A549 treated with Hydrocortisone at 1 μM for 4 hours (cell line): ENCODE measurements at places on chromosomes 16 and 17. TPM values are rescaled to one million over a fixed set of nuclear protein-coding genes. Genes with fewer than 3 reads are reported as not detected.

CPHXL gene
- total RNA-seq: not detected in 5 replicates

E4F1 gene
- 19.8 to 26.0 TPM (median 22.9 TPM) in 5 replicates for total RNA-seq

C1QL1 gene
- total RNA-seq: 15.2 to 32.8 TPM (median 28.1 TPM) in 5 replicates

TBKBP1 gene
- total RNA-seq: 4.0 to 6.0 TPM (median 4.8 TPM) in 5 replicates

FN3K gene
- 8.3 to 9.5 TPM (median 9.0 TPM) in 5 replicates for total RNA-seq

ADORA2B gene
- total RNA-seq: 11.1 to 16.5 TPM (median 14.6 TPM) in 5 replicates

EPN3 gene
- total RNA-seq: 0.14 to 0.33 TPM (median 0.22 TPM) in 5 replicates

SMPD3 gene
- 0.13 to 0.25 TPM (median 0.16 TPM) in 5 replicates for total RNA-seq

HIC1 gene
- 1.2 to 2.0 TPM (median 1.5 TPM) in 5 replicates for total RNA-seq

ZNF646 gene
- total RNA-seq: 9.1 to 11.4 TPM (median 10.2 TPM) in 5 replicates

CIAO3 gene
- total RNA-seq: 25.8 to 31.1 TPM (median 27.7 TPM) in 5 replicates

ZNF263 gene
- total RNA-seq: 34.7 to 46.2 TPM (median 35.1 TPM) in 5 replicates

HOXB7 gene
- 28.6 to 32.1 TPM (median 31.4 TPM) in 5 replicates for total RNA-seq

ATP1B2 gene
- 0.15 to 0.37 TPM (median 0.27 TPM) in 5 replicates for total RNA-seq

HSD17B2 gene
- not detected in 5 replicates for total RNA-seq

PARN gene
- total RNA-seq: 35.0 to 56.0 TPM (median 36.1 TPM) in 5 replicates

MIF4GD gene
- 33.7 to 38.5 TPM (median 37.6 TPM) in 5 replicates for total RNA-seq

SSTR5 gene
- total RNA-seq: 0.38 to 0.74 TPM (median 0.59 TPM) in 5 replicates
